ENCODE measurements at places on chromosomes 16 and 17. TPM values are rescaled to one million over a fixed set of nuclear protein-coding genes. Genes with fewer than 3 reads are reported as not detected.

Gene P3H4
- total RNA-seq: 1.5 TPM

Gene ALDH3A1
- total RNA-seq: not detected

Gene KRTAP9-2
- not detected for total RNA-seq

Gene CIITA
- 84.6 TPM for total RNA-seq

Gene ATMIN
- total RNA-seq: 21.9 TPM

Gene MARCHF10
- total RNA-seq: not detected

Gene PNMT
- not detected for total RNA-seq

Gene SHISA9
- total RNA-seq: 0.05 TPM

DNA sequence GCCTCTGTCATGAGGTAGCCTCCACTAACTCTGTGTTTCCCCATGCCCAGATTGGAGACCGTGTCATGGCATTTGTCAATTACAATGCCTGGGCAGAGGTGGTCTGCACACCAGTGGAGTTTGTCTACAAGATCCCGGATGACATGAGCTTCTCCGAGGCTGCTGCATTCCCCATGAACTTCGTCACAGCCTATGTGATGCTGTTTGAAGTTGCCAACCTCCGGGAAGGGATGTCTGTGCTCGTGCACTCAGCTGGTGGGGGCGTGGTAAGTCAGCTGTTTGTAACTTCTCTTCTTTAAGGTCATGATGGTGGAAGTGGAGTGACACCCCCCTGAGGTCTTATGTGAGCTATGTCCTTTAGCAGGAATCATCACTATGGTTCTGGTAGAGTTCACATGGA, 36.8 kb downstream of the VAT1L start:
- DNase-seq: no peak

GRCh38 chr17:78184351-78184750, 2.5 kb downstream of the TK1 start:
- DNase-seq: no peak

GRCh38 chr17:48751172-48751571, 22.6 kb upstream of the HOXB13 start:
- no peak for DNase-seq

DNA sequence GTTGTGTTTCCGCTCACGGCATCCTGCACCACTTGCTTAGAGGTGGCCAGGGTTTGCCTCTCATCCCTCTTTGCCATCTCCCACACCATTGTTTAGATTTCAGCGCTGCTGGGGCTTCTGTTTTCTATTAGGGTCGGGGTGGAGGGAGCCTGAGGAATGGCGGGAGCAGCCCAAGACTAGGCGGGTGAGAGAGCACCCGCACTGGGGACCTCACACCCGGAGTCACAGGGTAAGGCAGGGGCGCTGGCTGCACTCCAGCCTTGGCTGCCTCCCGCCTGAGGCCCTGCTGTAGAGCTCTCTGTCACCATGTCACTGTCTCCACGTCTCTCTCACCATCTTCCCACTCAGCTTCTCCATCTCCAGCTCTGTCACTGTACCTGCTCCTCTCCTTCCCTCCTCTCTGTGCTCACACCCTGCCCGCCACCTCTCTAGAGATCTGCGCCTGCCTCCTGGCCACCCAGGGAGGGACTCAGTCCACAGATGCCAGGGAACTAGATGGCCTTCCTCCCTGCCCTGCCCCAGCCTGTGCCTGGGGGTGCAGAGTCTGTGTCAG, 32.8 kb upstream of the ABCC3 start:
- no peak for DNase-seq

DNA sequence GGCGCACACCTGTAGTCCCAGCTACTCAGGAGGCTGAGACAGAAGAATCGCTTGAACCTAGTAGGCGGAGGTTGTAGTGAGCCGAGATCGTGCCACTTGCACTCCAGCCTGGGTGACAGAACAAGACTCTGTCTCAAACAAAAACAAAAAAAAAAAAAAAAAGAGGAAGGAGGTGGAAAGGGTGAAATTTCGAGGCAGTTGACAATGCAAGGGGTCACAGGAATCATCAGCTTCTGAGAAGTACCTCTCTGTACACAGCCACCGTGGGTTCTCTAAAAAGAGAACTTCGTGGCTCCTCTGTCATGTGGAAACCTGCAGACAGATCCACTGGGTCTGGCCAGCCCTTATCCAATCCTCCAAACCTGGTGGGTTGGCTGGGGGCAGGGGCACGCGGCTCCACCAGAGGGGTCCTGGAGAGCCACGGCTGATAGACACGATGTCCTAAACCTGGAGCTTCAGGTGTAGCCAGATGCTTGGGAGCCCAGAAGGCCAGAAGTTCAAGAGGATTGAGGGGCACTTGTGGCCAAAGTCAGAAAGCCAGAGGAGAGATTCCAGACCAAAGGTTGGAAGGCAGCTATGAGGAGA, 540 bp upstream of the CD300LF start:
- no peak for DNase-seq
